ENCODE measurements at places on chromosomes 16 and 17.

- H3K4me1 ChIP-seq = peaks cover 33% of the 10 kb centered on the region
- H3K27me3 ChIP-seq = no peaks in the 10 kb centered on the region
- H3K4me3 ChIP-seq = no peak overlapping the region
Observed at GRCh38 chr17:66582373-66583111, 252.4 kb upstream of the CACNG5 start.

GRCh38 chr16:4673387-4674046, 19.8 kb upstream of the NUDT16L1 start:
- no peaks in the 10 kb centered on the region for H3K27me3 ChIP-seq
- H3K36me3 ChIP-seq = peaks cover 75% of the 10 kb centered on the region
- DNase-seq = no peak
- H3K4me1 ChIP-seq = no peaks in the 10 kb centered on the region
- H3K4me3 ChIP-seq = no peak overlapping the region

DNA sequence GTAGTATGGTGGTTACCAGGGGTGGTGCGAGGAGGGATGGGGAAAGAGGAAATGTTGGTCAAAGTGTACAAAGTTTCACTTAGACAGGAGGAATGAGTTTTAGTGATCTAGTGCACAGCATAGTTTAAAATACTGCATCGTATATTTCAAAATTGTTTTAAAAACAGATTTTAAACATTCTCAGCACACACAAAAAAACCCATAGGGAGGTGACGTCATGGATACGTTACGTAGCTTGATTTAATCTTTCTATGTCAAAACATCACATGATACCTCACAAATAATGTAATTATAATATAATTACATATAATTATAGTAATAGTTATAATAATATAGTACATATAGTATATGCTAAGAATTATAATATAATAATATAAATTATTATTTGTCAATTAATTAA, 614.2 kb downstream of the TMEM114 start:
- no peaks in the 10 kb centered on the region for H3K27me3 ChIP-seq
- no peak for DNase-seq
- H3K36me3 ChIP-seq = no peaks in the 10 kb centered on the region
- H3K27ac ChIP-seq = no peak overlapping the region

- peak overlapping the region; percentile 99 for H3K27ac ChIP-seq
- H3K36me3 ChIP-seq = no peaks in the 10 kb centered on the region
- peaks cover 100% of the 10 kb centered on the region for H3K4me1 ChIP-seq
- no peaks in the 10 kb centered on the region for H3K27me3 ChIP-seq
- DNase-seq = peak; percentile 49
Observed at GRCh38 chr16:73022534-73022933, 25.4 kb downstream of the ZFHX3 start.

DNA sequence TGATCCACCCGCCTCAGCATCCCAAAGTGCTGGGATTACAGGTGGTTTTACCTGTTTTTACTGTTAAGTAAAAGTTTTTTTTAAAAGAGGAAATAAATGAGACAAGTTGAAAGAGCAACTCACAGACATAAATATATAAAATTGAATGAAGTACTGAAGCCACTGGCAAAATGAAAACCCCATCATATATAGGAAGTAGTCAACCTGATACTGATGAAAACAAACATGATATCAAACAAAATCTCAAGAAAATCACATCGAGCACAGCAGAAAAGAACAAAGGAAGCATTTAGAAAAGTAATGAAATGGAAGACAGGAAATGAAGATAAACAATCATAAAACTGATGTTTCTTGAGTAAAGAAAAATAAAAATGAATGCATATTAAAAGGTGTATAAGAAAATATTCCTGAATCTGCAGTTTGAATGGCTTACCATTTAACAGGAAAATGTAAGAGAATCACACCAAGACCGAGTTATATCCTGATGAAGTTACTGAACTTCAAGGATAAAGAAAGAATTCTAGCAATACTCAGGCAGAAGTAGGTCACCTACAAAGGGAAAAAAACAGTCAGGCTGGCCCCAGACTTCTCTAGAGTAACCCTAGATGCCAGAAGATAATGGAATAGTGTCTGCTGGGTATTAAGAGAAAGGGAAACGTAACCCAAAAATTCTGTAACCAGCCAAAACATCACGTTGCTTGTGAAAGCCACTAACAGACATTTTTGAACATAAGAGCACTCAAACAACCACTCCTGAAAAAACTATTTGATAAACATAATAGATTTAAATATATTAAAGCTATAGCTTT, 31.5 kb downstream of the UBE2G1 start:
- no peaks in the 10 kb centered on the region for H3K4me1 ChIP-seq
- H3K27me3 ChIP-seq = no peaks in the 10 kb centered on the region
- H3K27ac ChIP-seq = no peak overlapping the region
- H3K4me3 ChIP-seq = no peak overlapping the region
- no peaks in the 10 kb centered on the region for H3K36me3 ChIP-seq
- no peak for DNase-seq

DNA sequence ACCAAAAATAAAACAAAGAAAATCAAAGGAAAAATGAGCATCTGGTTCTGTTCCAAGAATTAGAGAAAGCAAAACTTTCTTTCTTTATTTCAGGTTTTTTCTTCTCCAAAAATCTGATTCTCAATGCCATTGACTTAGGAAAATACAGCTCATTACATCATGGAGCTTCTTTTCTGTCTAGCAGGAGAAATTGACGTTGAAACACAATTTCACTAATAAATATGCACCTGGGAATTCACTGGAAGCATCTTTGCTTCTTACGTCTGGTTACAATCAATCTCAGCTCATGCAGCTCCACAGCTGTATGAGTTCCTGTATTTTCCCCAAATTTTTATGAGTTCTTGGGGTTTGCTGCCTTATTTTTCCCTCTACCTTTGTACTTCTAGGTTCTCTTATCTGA, 1568.6 kb upstream of the GOT2 start:
- no peaks in the 10 kb centered on the region for H3K27me3 ChIP-seq
- no peaks in the 10 kb centered on the region for H3K36me3 ChIP-seq
- DNase-seq = no peak

GRCh38 chr17:81310949-81311550, 15.9 kb upstream of the SLC38A10 start:
- H3K4me1 ChIP-seq = no peaks in the 10 kb centered on the region
- H3K4me3 ChIP-seq = no peak overlapping the region
- no peak for DNase-seq
- H3K27me3 ChIP-seq = no peaks in the 10 kb centered on the region
- no peaks in the 10 kb centered on the region for H3K36me3 ChIP-seq

- peak overlapping the region; percentile 75 for H3K4me3 ChIP-seq
- peaks cover 8% of the 10 kb centered on the region for H3K36me3 ChIP-seq
- no peaks in the 10 kb centered on the region for H3K27me3 ChIP-seq
- peak; percentile 98 for DNase-seq
- peak overlapping the region; percentile 94 for H3K27ac ChIP-seq
Observed at GRCh38 chr17:81860756-81861568, 627 bp upstream of the P4HB start.

DNA sequence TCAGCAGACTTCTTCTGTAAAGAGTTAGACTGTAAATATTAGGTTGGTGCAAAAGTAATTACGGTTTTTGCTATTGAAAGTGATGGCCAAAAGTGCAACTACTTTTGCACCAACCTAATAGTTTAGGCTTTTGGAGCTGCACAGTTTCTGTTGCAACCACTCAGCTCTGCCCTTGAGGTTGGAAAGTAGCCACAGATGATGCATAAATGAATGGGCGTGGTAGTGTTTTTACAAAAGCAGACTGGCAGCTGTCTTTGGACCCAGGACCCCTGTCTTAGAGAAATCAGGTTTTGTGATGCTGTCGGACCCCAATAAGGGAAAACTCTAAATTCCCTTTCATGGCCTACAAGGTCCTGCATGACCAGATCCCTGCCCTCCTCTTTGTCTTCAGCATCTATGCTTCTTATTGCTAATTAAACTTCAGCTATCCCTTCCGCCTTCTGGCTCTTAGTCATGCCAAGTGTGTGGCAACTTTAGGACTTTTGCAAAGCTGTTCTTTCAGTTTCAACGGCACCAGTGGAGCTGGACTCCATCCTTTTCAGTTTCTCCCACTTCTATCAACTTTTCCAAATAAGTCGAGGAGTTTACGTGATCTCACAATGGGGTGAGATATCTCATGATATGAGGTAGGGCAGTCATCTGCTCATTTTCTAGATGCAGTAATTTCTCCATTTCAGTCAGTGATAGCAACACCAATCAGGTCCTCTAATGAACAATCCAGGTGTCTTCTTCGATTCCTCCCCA, 232.3 kb downstream of the XYLT1 start:
- no peaks in the 10 kb centered on the region for H3K4me1 ChIP-seq
- no peak overlapping the region for H3K4me3 ChIP-seq
- H3K36me3 ChIP-seq = no peaks in the 10 kb centered on the region
- H3K27ac ChIP-seq = no peak overlapping the region

GRCh38 chr16:27425961-27426360, 24.0 kb downstream of the IL21R start:
- H3K4me3 ChIP-seq = no peak overlapping the region
- no peak for DNase-seq
- H3K27me3 ChIP-seq = no peaks in the 10 kb centered on the region
- no peaks in the 10 kb centered on the region for H3K4me1 ChIP-seq
- no peaks in the 10 kb centered on the region for H3K36me3 ChIP-seq

DNA sequence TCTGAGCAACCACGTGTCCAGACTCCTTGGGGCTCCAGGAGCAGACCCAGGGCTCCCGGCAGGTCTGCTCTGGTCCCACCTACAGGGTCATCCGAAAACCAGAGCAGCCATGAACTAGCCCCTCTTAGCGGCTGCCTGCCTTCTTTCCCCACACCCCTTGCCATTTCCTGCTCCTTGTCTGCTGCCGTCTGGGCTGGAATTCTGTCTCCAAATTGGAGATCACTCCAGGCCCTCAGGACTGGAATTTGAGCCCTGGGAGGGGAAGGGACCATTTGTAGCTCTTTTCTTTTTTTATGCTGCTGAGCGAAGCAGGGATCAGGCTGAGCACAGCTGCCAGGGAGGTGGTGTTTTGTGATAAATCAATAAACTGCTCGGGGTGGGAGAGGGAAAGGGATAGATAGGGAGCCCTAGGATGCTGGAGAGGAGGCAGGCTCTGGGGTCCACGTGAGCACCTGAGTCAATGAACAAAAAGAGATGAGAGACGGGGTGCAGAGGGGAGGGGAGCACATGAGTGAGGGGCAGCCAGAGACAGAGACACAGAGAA, 257.5 kb downstream of the ENGASE start:
- no peaks in the 10 kb centered on the region for H3K27me3 ChIP-seq
- no peaks in the 10 kb centered on the region for H3K4me1 ChIP-seq
- no peak overlapping the region for H3K27ac ChIP-seq

- H3K4me1 ChIP-seq = no peaks in the 10 kb centered on the region
- peaks cover 84% of the 10 kb centered on the region for H3K36me3 ChIP-seq
- no peaks in the 10 kb centered on the region for H3K27me3 ChIP-seq
- H3K27ac ChIP-seq = no peak overlapping the region
- DNase-seq = no peak
Observed at GRCh38 chr16:85663891-85664321, 24.8 kb downstream of the GINS2 start.

DNA sequence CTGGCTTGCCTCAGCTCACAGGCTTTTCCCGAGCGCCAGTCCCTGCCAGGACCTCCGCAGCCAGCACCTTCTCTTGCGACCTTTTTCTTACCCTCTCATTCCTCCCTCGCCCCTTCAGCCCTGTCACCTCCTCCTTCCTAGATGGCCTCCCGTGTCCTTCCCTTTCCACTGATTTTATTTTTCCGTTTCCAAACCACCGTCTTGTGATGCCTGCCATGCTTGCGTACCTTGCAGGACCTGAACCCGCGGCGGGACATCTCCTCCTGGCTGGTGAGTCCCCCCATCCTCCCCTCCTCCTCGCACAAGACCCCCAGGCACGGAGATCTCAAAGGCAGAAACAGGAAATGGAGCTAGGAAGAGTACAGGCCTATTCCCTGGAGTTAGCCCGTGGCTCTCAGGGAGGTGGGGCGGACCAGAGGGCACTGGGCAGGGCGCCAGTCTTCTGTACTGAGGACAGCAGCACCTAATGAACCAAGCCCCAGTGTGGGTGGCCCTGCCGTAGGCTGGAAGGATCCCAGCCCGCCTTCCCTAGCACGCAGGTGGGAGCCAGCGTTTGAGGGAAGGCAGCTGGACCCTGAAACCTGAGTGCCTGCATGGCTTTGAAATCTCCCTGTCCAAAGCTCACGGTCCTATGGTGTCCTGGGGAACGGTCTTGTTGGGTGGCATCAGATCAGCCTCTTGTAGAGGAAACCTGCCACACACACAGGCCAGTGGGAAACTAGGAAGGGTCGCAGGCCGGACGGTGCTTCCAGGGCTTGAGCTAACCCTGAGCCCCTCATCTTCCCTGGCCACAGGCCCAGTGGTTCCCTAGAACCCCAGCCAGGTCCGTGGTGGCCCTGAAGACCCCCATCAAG, 612 bp downstream of the CISD3 start:
- peak overlapping the region; percentile 86 for H3K27ac ChIP-seq
- DNase-seq = peak; percentile 91
- peaks cover 7% of the 10 kb centered on the region for H3K36me3 ChIP-seq
- peaks cover 35% of the 10 kb centered on the region for H3K4me1 ChIP-seq
